ENCODE measurements at places on chromosomes 12 and 14. TPM values are rescaled to one million over a fixed set of nuclear protein-coding genes. Genes with fewer than 3 reads are reported as not detected.

The PRB4 gene
- total RNA-seq: not detected

The FZD10 gene
- total RNA-seq: 0.31 TPM

The LDHB gene
- total RNA-seq: 1,145 TPM

The CCDC175 gene
- not detected for total RNA-seq

The SVOP gene
- 0.10 TPM for total RNA-seq

The LMBR1L gene
- total RNA-seq: 24.4 TPM

The CTSG gene
- total RNA-seq: 2.4 TPM

Measured in left cardiac atrium (tissue), 4 donors.